Glutamatergic neuron (in vitro differentiated cells): ENCODE measurements at places on chromosomes 3 and 15. TPM values are rescaled to one million over a fixed set of nuclear protein-coding genes. Genes with fewer than 3 reads are reported as not detected.

- DNase-seq = peak; percentile 61
Measured at GRCh38 chr3:12706504-12707253, 42.8 kb upstream of the RAF1 start.

DNA sequence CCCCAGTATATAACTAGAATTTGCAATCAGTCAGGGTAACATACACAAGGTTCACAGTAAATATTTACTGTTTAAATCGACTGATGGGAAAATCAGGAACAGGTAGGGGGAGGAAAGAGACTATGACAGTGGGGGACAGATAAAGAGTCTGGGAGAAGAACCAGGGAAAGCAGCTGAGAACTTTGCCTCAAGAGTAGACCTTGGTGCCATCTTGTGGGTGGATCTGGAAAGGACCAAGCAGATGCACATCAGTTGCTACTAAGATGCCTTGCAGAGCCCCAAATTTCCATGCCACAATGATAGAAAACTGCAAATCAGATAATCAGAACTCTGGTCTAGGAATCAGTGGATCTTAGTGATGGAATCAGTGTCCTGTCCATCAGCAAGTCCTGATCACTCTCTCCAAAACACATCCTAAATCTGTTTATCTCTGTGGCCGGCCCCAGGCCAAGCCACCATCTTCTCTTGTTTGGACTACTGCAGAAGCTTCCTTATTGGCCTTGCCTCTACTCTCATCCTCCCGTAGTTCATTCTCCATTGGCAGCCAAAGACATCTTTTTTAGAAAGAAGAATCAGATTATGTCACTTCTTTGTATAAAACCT, 62.7 kb downstream of the PDE8A start:
- no peak for DNase-seq

SERINC4 gene
- total RNA-seq = not detected

GRK7 gene
- not detected for total RNA-seq

- no peak for DNase-seq
Measured at GRCh38 chr15:31435912-31436628, 109.4 kb downstream of the KLF13 start.

- no peak for DNase-seq
Measured at GRCh38 chr15:92178911-92179310, 214.8 kb upstream of the ST8SIA2 start.

GP5 gene
- total RNA-seq = 0.15 TPM

GRCh38 chr3:1087066-1087560, 5.7 kb upstream of the CNTN6 start:
- peak; percentile 19 for DNase-seq

TP53BP1 gene
- total RNA-seq = 142 TPM

KCNH8 gene
- total RNA-seq = 30.9 TPM

ACTC1 gene
- total RNA-seq = 19.6 TPM

GRCh38 chr15:39889601-39890000, 30.5 kb downstream of the GPR176 start:
- no peak for DNase-seq

DNA sequence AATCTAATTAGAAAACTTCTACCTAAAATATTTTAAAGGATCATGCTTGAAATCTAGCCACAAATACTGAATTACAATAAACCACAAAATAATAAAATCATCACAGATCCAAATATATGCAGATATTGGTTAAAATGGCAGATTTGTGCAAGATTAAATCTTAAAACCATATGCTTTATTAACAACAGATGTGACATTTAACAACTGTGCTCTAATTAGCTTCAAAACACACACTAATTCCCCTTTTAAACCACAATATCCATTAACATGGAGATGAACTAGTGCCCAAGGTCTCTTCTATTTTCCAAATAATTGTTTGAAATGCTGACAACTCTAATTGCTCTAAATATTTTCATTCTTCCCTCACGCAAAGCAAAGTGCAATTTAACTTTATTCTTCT, 1530.3 kb downstream of the SI start:
- DNase-seq = no peak

DNA sequence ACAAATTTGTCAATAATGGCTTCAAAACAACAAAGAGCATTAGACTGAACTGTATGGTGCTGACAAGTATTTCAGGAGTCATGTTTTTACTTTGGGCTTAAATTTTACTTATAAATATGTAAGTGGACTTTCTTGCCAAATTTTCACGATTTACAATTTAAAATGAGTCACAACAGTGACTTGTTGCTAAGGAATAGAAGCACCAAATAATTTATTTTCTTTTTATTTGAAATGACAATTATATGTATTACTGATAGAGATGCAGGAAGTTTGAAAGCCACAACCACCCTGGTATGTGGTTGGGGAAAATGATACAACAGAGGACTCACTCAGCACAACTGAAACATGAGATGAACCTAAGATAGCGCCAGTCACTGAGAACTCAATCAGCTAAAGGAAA, 90.3 kb downstream of the FMN1 start:
- DNase-seq = no peak

DNA sequence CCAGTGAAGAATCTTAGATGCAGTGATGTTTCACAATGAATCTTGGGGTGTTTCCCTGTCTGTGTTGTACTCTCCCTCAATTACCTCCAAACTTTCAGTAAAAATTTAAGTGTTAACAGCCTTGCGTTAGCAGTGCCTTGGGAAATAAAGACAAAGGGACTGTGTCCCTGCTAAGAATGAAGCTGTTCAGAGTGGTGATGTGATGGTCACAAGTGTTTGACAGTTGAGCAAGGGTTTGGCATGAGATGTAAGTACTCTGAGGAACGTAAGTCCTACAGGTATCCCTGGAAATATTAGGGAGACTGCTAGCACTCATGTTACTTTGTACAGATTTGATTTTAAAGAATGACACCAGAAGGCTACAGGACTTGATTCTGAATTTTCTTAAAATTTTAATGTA, 304.3 kb upstream of the DPH6 start:
- DNase-seq = no peak

DNA sequence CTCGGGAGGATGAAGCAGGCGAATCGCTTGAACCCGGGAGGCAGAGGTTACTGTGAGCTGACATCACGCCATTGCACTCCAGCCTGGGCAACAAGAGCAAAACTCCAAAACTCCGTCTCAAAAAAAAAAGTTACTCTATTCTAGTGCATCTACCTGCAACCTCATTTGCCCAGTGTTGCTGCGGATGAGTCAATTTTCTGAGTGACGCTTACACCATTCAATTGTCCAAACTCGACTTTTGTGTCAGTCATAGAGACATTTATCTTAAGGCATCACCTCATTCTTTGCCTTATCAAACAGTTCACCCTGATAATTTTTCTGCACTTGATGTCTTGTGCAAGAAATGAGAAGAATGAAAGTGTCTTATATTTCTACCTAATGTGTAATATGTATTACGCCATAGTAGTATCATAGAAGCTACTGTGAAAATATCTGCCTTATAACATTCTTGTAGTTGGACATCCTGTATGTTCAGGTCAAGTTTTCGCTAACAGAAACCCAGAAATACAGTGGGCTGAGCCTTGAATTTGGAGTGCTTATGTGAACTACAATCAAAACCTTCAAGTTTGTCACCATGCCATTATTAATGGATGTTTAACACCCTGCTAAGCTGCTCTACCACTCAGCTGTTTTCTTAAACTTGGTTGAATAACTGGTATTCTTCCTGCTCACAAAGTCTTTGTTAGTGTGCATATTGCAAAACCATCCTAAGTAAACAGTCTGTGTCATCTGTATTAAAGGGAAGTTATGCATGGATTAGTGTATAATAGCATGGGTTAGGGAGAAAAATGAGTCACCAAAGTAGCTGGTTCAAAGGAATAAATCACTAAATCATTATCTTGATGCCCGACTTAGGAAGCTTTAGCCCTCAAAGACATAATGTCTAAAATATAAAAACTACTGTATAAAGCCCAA, 531.0 kb upstream of the NR2F2 start:
- no peak for DNase-seq

DNA sequence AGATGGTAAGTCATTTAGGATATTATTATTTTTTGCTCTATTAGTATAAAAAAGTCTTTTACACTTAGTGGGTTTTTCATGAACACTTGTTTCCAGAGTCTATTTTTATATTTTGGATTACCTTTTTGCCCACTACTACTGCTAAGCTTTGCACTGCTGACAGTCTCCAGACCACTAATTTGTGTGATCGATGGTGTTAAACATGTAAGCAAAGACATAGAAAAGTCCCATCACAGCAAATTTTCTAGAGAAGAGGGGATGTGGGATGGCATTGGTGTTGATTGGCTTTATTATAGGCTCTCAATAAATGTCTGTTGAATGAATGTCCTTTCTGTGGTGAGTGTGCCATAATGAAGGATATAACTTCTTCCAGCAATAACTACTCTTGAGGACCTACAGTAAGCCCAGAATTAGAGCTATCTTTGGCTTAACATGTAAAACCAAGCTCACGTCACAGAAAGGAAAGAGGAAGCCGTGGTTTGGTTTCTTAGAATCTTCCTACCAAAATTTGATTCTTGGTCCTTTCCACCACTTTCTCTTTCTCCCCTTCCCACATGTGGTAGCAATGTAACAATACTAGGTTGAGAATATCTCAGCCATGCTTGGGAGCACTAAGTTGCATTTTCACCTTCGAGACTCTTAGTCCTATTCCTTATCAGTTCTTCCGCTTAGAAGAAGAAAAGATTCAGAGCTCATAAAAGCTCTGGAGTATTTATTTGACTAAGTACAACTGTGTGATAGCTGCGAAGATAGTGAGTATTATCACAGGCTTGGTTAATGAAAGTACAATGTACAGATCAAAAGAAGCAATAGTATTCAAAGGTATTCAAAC, 90.6 kb upstream of the UMPS start:
- DNase-seq = no peak

SLITRK3 gene
- total RNA-seq = not detected

DNA sequence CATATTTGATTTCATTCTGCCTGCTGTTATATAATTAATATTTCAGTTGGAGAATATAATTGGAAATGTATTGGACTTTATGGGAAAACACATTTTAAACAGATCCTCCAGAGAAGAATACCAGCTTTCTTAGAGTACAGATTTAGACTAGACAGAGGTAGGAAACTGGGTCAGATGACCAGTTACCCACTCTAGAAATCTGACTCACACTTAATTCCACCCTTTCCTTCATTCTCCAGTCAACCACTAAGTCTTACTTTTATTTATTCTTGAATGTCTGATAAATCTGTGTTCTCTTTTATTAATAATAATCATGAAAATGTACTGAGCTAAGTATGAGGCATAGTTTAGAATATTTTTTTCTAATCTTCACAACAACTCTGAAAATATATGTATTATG, 110.7 kb downstream of the LRRC49 start:
- no peak for DNase-seq

DNA sequence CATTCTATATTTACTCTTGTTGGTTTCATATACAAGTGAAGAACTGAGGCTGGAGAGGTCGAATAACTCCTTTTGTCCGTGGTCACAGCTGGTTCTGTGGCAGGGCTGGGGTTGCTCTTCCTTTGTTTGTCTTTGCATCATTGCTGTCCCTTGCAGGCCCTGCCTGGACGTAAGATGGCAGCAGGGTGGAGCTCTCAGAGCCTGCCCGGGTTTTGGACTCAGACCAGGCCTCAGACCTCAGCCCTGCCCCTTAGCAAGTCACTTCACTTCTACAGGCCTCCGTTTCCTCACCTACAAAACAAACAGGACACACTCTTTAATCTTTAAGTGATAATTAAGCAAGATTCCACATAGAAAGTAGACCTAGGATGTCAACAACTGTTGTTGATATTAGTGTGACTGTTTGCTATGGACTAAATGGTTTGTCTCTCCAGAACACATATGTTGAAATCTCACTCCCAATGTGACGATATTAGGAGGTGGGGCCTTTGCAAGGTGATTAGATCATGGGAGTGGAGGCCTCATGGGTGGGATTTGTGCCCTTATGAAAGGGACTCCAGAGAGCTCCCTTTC, 65.6 kb upstream of the PLXNA1 start:
- no peak for DNase-seq

- no peak for DNase-seq
Measured at GRCh38 chr15:79116771-79117170, 26.2 kb upstream of the RASGRF1 start.

DNA sequence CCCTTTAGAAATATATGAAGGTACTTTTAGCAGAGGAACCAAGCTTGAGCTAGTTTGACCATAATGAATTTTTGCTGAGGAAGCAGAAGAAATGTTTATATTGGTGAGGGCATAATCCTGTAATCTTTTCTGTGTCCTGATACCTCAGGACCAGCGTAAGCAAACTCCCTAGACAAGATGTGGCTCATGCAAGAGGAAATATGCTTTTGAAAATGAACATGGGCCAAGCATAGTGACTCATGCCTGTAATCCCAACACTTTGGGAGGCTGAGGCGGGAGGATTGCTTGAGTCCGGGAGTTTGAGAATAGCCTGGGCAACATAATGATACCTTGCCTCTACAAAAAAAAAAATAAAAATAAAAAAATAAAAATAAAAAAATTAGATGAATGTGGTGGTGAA, 78.5 kb downstream of the PPARG start:
- no peak for DNase-seq

C3orf33 gene
- 1.8 TPM for total RNA-seq

PTX3 gene
- total RNA-seq = 2.4 TPM

DNA sequence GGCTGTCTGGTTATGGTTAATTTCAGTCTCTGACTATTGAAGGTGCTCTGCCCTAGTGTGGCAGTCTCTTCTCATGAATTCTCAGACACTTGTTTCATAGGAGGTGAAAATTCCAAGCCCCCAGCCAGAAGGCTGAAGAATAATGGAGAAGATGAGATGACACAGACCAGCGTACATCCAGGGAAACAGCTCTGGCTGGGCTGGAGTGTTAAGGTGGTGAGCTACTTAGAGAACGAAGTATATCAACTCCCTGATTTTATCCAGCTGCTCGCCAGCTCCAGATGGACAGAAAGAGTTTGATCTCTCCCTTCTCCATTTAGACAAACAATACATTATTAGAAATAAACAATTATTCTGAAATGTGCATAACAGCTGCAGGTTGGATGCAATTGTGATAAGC, 494.5 kb upstream of the RGMA start:
- no peak for DNase-seq

DNA sequence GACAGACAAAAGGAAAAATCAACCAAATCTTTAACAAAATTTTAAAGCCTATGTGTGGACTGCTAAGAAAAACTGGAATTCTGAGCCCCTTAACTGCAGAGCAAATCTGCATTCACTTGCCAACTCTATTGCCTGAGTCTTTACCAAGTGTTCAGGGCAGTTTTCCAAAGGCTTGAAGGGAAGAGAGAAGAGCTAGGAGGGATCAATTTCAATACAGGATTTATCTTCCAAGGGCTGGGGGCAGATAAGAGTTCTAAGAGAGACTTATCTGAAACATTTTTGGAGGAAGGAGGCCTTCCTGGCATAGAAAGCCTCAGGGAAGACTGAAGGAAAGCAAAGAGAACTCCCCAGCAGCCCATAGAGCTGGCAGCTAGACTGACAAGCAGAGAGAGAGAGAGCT, 31.4 kb upstream of the LSAMP start:
- no peak for DNase-seq

DNA sequence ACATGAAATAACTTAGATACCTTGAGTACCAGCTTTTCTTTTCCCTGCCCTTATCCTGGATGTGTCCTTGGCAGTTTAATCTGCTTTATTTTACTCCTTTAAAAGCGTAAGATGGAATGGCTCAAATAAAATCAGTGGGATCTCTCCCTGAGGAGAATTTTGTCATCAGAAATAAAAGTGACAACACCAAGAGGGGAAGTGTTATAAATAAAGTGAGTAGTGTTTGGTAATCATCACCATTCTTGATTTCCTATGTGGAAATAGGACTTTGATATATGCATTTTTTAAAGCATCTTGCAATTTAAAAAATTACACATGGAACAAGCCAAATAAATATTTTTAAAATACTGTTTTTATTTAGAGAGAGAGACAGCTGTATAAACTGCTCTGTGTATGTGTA, 76.5 kb downstream of the MBNL1 start:
- no peak for DNase-seq

TWF2 gene
- total RNA-seq = 45.5 TPM
